ENCODE measurements at places on chromosomes 7 and 10. TPM values are rescaled to one million over a fixed set of nuclear protein-coding genes. Genes with fewer than 3 reads are reported as not detected.

GPC2 gene
- 1.0 TPM for total RNA-seq

CEP55 gene
- total RNA-seq = 56.8 TPM

SUFU gene
- total RNA-seq = 7.8 TPM

OR2A42 gene
- total RNA-seq = not detected

SCIN gene
- total RNA-seq = 0.70 TPM

ANKRD61 gene
- total RNA-seq = 0.50 TPM

FAM3C gene
- total RNA-seq = 34.1 TPM

FAM25A gene
- not detected for total RNA-seq

CACNA2D1 gene
- 5.4 TPM for total RNA-seq

GPR15LG gene
- not detected for total RNA-seq

ALOX5 gene
- total RNA-seq = 0.13 TPM

CUX1 gene
- 49.8 TPM for total RNA-seq

GIMAP6 gene
- total RNA-seq = not detected

GOLGA7B gene
- total RNA-seq = 4.9 TPM
